ENCODE measurements at places on chromosomes 4 and X. TPM values are rescaled to one million over a fixed set of nuclear protein-coding genes. Genes with fewer than 3 reads are reported as not detected.

- DNase-seq: no peak
Measured at GRCh38 chr4:38987491-38987890, 44.7 kb downstream of the TMEM156 start.

GRCh38 chrX:143663755-143664154 lies 27.9 kb upstream of the SLITRK4 start:
- DNase-seq: no peak

DNA sequence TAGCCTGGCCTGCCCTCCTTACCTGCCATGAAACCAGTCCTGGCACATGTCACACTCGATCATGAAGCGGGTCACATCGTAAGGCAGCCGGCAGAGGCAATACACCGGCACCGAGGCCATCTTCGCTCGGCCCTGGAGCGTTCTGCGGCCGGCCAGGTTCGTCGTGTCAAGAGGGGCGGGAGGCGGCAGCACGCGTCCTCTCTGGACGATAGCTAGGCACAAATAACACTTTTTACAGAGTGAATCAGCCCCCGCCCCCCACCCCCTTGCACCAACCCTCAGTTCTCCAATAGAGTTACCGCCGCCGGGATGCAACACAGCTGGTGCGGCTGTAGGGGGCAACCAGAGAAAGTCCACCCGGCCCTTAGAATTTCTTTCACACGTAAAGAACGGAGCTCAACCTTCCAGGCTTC lies 1.7 kb downstream of the PHF8 start:
- DNase-seq: peak; percentile 53

Gene VBP1
- total RNA-seq: 15.3 TPM

DNA sequence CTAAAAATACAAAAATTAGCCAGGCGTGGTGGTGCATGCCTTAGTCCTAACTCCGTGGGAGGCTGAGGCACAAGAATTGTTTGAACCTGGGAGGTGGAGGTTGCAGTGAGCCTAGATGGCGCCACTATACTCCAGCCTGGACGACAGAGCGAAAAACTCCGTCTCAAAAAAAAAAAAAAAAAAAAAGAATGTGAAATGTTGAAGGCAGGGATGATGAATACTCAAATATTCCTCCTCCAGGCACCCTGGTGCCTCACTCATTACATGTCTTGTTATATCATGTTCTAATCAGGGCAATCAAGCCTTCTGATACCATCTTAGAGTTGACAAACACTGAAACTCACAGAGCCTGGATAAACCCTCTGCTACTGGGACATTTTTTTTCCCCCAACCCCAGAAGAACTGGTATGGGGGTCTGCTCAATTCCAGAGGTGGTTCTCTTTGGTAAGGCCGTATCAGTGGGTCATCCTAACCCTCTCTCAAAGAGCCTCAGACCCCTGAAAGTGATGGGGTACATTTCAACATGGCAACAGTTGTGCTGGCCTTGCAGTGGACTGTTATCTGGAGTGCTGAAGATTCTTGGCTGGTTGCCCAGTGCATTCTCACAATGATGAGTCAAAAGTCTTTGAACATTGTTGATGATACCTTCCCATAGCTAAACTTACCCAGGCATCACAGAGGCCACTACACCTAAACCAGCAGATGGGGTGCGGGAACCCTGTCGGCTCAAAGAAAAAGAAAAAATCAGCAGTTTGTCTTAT lies 2.4 kb upstream of the SH3KBP1 start:
- DNase-seq: no peak

- no peak for DNase-seq
Measured at GRCh38 chrX:8783714-8784098, 17.5 kb downstream of the FAM9A start.

GRCh38 chr4:153486281-153487151 lies 20.4 kb downstream of the TMEM131L start:
- DNase-seq: no peak

GRCh38 chr4:71841336-71841735 lies 57.5 kb upstream of the GC start:
- DNase-seq: no peak

DNA sequence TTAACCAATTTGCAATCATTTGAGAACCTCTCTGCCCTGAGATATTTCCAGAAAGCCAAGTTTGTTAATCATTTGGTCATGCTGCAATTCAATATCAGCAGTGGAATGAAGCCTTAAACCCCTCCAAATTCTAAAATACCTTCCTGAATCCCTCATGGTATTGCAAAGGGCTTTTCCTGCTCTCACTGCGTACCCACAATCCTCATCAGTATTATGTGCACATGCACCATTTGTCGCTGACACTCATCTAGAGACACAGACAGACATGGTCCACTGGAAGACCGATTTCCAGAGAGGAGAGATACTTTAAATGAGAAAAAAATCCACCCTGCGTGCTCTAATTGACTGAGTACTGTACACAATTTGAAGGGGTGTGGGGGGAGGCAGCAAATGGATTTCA lies 104.4 kb downstream of the GPC3 start:
- no peak for DNase-seq

Gene NR0B1
- not detected for total RNA-seq

DNA sequence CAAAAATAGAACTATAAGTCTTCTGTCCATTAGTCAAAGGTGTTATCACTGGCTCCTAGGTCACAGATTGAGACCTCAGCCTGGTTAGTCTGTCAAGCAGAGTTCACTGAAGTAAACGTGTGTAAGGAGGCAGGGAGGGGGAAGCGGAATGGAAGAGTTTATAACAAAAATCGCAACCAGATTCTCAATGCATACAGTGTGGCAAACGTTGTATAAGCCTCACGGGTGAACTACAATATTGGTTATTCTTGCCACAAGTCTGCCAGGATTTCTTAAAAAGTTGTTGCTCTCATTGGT lies 114.8 kb downstream of the AMELX start:
- DNase-seq: no peak

DNA sequence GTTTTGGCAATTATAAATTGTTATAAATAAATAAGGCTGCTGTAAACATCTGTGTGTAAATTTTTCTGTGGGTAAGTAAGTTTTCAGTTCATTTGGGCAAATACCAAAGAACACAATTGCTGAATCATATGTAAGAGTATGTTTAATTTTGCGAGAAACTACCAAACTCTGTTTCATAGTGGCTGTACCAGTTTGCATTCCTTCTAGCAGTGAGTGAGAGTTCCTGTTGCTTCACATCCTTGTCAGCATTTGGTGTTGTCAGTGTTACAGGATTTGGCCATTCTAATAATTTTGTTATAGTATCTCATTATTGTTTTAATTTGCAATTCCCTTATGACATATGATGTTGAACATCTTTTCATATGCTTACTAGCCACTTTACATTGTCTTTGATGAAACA lies 48.4 kb downstream of the ARFIP1 start:
- no peak for DNase-seq

DNA sequence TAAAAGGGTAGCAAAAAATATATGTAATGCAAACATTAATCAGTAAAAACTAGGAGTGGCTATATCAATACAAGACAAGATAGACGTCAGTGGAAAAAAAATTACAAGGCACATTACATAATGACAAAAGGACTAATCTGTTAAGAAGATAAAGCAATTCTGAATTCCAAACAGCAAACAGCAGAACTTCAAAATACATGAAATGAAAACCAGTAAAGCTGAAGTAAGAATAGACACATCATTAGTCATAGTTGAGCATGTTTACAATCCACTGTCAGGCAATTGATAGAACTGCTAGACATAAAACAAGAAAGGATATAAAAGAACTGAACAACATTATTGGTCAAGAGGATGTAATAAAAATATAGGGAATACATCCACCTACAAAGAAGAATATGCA lies 12.2 kb downstream of the SULT1B1 start:
- no peak for DNase-seq

DNA sequence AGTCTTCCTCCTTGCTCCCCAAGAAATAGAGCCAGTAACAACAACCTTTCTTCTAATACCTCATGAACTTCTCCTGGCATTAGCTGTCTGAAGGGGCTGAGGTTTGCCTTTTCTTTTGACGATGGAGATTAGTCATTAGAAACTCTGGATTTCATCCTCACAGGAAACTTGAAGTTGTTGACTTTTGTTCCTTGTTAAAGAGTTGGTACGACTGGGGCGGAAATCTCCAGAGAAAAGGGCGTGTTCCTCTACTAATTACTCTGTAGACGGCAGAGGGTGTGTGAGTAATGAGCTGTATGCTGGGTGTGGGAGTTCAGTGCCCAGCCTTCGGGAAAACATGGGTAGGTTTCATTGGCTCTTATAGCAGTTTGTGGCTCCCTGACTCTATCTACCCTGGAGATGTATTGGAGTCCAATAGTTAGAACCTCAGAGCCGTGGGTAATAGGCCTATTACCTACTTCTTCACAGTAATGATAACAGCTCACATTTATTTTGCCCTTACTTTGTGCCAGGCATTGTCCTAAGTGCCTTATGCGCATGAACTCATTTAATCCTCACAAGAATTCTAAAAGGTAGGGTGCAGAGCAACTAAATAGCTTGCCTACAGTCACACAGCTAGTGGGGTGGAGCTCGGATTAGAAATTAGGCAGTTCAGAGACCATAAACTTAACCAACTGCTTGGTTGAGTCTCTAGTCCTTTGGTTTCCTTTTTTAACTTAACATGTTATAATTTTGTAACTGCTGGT lies 23.4 kb downstream of the TMEM164 start:
- no peak for DNase-seq

GRCh38 chrX:3134316-3134945 lies 93.2 kb downstream of the ARSF start:
- DNase-seq: no peak

DNA sequence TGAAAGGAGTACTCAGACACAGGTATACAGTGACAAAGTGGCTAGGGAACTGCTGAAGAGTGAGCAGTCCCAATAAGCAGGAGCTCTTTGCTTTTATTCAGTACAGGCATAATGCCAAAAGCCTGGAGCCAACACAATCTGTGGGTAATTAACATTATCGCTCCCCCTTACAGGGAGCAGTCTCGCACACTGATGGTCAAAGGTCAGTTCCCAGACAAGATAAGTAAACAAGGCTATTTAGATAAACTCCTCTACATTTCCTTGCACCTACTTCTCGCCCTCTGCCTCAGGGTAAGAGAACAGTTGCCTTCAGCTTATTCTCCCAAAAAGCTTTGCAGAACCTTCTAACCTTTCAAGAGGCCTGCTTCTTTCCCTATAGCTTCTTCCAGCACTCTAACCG lies 73.9 kb upstream of the TAF9B start:
- no peak for DNase-seq

Gene ATP1B4
- total RNA-seq: not detected

DNA sequence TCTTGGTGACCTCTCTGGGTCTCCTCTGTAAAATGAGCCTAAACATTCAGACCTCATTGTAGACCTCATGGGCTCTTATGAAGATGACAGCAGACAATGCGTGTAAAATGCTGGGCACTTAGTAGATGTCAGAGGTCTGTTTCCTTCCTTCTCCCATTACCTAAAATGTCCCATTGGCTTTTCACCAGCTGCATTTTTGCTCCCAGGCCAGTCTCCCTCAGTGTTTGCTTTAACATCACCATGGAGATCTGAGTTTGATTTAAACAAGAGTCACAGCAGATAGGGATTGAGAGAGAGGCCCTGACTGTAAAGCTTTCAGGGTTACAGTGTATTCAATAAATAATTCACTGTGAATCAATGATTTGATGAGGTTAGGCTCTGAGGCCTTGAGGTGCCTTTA lies 24.3 kb downstream of the PSAPL1 start:
- no peak for DNase-seq

DNA sequence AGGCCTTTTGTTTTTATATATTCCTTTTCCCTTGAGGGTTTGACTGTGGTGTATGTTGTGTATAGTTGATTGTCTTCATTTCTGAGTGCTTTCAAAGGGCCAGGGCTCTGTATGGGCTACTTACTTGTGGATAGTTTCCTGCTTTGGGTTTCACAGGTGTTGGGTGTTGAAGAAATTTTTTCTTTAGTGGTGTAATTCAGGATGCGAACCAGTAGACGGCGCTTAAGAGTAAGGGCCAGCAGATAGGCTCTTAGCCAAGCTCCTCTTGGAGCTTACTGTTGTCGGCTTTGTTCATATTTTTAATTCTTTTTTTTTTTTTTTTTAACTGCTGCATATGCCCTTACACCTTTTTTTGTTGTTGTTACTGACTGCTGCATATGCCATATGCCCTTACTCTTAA lies 276.3 kb upstream of the GALNT7 start:
- DNase-seq: no peak

DNA sequence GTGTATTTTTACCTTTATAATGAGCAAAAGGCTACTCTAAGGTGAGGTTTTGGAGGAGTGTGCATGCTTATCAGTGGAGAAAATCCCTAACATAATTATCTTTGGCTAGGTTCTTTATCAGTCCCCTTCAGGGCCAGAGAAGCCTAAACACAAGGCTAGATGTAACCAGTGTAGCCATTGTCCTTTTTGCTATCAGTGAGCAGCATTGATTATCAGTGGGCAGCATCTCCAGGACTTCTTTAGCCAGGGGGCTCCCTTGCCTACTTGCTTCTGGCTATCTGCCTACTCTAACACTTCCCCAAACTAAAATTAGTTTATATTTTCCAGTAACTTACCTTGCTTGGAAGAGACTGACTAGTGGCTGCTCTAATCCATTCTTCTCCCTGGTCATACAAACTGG lies 595.6 kb downstream of the TRAM1L1 start:
- no peak for DNase-seq

All from left lobe of liver (tissue), 2 donors.